CD4-positive, alpha-beta T cell treated with Interleukin-17A for 4 hours (primary cell): ENCODE measurements at places on chromosomes 2 and 18.

- DNase-seq: no peak
These were observed 86.9 kb downstream of the LTBP1 start for GRCh38 chr2:33033606-33034081.

- DNase-seq: no peak
These were observed 99.7 kb upstream of the SERTAD2 start for GRCh38 chr2:64753399-64753798.

DNA sequence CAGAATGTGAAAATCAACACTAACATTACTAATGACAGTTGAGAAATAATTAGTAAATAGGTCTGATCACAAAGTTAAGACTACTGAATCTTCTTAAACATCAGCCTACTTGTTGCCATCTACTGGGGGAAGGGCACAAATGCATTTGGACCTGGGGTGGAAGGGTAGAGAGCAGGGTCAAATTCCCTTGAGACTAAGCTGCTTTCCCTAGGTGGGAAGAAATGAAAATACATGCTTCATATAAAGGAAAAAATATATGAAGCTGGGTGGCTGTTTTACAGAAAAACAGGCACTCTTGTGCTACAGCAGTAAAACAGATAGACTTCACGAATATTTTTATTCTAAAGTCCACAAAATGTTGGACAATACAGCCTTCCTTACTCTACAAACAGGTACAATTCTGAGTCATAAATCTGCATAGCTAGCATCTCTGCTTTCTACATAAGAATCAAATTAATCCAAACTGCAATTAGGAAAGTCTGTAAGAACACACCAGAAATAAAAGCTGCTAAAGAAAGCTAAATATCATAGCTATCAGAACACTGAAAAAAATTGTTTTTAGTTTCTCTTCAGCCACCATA is 10.9 kb downstream of the TRIP12 start:
- DNase-seq: peak; percentile 41

GRCh38 chr2:220221992-220222391 is 594.6 kb downstream of the SLC4A3 start:
- no peak for DNase-seq

DNA sequence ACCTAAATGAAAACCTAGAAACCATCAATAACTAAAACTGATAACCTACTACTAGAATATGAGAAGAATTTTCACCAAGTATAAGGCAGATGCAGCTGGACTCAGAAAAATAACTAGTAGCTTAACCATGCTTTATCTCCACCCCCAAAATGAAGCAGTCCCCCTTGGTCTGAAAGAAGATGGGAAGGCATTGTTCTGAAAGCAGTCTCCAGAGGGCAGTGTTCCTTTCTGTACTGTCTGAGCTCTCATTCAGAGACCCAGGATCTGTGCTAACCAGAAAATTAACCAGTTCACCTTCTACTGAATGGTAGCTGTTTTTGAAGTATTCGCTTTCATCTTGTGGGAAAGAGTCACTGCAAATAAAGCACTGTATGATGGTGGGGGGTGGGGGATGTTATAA is 273.0 kb downstream of the PDE11A start:
- no peak for DNase-seq

- DNase-seq: no peak
These were observed 937.7 kb downstream of the TRIB2 start for GRCh38 chr2:13654416-13654815.

DNA sequence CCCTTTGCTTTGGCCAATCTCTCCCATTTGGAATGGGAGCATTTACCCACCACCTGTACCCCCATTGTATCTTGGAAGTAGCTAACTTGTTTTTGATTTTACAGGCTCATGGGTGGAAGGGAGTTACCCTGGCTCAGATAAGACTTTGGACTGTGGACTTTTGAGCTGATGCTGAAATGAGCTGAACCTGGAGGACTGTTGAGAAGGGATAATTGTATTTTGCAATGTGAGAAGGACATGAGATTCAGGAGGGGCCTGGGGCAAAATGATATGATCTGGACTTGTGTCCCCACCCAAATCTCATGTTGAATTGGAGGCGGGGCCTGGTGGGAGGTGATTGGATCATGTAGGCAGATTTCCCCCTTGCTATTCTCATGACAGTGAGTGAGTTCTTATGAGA is 58.6 kb upstream of the ZFP36L2 start:
- no peak for DNase-seq

GRCh38 chr2:7083580-7084509 is 166.6 kb downstream of the RNF144A start:
- no peak for DNase-seq

DNA sequence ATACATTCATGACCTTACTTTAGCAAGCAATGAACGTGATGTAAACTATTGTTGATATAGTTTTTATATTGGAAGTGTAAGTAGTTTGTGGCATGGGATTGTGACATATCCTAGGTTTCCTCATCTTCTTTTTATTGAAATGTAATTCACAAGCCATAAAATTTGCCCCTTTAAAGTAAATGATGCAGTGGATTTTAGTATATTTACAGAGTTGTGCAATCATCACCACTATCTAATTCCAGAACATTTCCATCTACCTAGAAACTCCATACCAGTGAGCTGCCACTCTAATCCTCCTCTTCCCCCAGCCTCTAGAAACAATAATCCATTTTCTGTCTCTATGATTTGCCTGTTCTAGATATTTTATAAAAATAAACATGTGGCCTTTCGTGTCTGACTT is 10.7 kb upstream of the CASP10 start:
- DNase-seq: no peak

GRCh38 chr2:168345601-168346000 is 98.2 kb upstream of the STK39 start:
- no peak for DNase-seq

- no peak for DNase-seq
These were observed 1432.2 kb upstream of the ACVR2A start for GRCh38 chr2:146412625-146413024.

DNA sequence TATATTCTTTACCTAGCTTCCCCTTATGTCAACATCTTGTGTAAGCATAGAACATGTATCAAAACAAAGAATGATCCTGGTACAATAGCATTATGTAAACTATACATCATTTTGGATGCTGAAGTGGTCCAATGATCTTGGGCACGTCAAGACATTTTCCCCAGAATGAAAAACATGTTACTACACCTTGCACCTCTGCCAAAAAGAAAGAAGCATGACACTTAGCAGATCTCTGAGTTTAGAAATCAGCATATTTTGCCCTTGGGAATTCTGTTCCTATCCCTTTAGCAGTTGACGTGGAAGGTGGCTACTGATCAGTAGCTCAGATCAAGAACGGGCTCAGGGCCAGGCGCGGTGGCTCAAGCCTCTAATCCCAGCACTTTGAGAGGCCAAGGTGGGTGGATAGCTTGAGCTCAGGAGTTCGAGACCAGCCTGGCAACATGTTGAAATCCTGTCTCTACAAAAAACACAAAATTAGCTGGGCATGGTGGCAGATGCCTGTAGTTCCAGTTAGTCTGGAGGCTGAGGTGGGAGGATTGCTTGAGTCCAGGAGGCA is 1.7 kb upstream of the LCLAT1 start:
- no peak for DNase-seq

GRCh38 chr18:26432651-26433424 is 115.5 kb downstream of the KCTD1 start:
- DNase-seq: no peak

DNA sequence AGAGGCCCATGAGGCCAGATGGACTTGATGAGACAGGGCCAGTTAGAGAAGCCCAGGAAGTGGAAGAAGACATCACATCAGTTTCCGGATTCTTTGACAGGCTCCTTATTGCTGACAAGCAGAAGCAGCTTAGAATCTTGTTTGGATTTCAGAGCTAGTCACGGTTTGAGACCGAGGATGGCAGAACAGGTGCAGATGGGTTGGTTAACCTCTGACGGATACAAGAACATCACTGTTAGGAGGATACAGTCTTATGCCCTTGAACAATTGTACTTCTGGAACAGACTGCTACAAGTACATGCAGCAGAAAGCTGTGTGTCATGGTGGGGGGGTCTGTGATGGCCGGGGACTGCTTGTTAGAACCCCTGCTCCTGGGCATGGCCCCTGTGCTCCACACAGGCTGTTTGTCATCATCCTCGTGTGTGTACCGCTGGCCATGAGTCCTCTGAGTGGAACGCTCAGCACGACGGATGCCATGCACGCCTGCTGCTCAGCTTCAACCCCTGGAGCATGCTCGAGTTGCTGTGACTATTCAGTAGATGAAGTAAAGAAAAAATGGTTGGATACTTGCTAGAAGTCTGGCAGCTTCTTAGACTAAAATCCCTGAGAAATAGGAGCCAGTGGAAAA is 217.7 kb downstream of the SH3RF3 start:
- DNase-seq: no peak

- DNase-seq: peak; percentile 31
These were observed 6.9 kb upstream of the STAT1 start for GRCh38 chr2:191020742-191021381.

GRCh38 chr18:45487581-45487980 is 127.7 kb upstream of the SLC14A2 start:
- DNase-seq: no peak

DNA sequence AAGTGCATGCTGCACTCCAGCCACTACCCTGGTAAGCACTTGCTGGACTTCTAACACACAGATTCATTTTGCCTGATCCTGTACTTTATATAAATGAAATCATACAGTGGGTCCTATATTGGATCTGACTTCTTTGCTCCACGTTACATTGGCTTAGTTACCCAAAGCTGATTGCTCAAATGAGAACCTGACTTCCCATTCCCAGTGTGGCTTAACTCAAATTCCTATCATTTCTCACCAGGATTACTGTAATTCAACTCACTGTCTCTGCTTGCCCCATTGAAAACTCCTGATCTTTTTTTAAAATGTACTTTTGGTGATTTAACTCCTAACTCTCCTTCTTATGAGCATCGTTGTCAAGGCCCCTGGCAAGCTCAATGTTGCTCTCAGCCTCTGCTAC is 1.4 kb downstream of the RSAD2 start:
- no peak for DNase-seq
